ENCODE measurements at places on chromosomes 6 and 20.

DNA sequence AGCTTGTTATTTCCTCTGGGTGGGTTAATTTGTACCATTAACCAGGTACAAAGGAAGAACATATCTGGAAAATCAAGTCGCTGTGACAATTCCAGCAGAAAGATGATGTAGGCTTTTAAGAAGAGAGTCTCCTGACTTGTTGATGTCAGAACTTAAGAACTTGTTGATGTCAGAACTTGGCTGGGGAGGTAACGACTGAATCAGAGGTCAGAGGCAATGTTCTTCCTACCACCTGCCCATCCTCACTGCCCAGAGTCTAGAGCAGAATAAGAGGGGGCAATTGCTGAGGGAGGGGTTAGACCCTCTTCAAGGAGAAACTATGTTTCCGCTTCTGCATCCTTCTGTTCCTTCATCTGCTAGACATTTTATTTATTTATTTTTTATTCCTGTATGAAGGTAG is 18.9 kb downstream of the MLIP start:
- DNase-seq: no peak

GRCh38 chr6:170152989-170153388 is 137.9 kb downstream of the DLL1 start:
- no peak for DNase-seq

- no peak for DNase-seq
Measured at GRCh38 chr20:45810191-45810970, 2.1 kb upstream of the UBE2C start.

- peak; percentile 16 for DNase-seq
Measured at GRCh38 chr6:107318100-107318736, 141.1 kb downstream of the PDSS2 start.

DNA sequence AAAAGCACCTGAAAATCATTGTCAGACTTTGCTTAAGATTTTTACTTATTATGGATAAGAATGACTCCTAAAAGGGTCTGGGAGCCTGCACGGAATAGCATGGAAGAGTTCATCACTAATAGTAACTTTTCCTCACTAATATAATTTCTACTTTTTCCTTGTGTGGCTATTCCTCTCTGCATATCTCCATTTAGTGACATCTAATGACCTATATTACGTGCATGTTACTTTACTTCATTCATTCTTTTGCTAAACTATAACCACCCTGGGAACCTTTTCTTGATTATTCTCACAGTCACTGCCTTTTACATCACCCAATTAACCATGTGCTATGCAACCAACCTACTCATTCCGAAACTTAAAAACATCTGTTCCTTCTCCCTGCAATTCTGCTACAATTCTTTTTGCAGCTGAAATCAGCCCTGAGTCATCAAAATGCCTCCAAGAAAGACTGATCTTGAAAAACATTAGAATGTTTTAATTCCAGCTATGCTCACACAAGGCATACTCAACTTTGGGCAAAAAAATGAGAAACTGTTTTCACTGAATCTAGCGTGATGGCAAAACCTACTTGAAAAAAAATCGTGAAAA is 313.3 kb downstream of the RNGTT start:
- no peak for DNase-seq

DNA sequence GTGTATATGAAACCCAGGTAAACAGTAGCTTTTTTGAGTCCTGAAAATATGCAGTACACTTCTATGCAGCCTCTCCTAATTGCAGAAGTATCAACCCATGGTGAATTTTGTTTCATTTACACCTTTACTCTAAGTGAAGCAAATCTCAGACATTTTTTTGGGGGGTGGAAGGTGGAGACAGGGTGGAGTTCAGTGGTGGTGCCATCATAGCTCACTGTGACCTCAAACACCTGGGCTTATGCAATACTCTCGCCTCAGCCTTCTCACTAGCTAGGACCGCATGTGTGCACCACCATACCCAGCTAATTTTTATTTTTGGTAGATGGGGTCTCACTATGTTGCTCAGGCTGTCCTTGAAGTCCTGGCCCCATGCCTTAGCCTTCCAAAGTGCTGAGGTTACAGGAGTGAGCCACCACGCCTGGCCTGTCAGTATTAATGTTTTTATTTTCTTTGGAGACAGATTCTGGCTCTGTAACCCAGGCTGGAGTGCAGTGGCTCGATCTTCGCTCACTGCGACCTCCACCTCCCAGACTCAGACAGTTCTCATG is 80.3 kb downstream of the JARID2 start:
- DNase-seq: no peak

DNA sequence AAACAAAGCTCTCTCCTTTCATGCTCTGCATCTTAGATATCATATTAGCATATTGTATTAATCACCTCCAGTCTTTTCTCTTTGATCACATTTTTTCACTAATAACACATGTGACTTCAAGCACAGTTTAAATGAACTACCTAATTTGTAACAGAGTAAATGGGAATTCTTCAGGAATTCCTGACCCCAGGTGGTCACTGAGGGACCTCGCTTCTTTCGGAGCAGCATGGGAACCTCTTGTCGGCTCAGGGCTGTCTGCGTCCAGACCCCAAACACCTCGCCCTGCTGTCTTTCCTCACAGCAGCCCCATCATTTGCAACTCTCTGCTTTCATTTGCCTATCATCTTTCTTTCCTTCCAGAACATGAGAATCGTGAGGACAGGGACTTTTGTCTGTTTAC is 103.5 kb downstream of the DACT2 start:
- no peak for DNase-seq

- no peak for DNase-seq
Measured at GRCh38 chr6:26317503-26317902, 47.5 kb upstream of the BTN3A2 start.

All from CD4-positive, alpha-beta T cell treated with Interleukin-6 at 100 ng/mL for 8 hours (primary cell).